NCI-H460 (cell line): ENCODE measurements at places on chromosomes 5 and 9.

GRCh38 chr5:8907168-8907868, 638.6 kb downstream of the SEMA5A start:
- no peak for DNase-seq

DNA sequence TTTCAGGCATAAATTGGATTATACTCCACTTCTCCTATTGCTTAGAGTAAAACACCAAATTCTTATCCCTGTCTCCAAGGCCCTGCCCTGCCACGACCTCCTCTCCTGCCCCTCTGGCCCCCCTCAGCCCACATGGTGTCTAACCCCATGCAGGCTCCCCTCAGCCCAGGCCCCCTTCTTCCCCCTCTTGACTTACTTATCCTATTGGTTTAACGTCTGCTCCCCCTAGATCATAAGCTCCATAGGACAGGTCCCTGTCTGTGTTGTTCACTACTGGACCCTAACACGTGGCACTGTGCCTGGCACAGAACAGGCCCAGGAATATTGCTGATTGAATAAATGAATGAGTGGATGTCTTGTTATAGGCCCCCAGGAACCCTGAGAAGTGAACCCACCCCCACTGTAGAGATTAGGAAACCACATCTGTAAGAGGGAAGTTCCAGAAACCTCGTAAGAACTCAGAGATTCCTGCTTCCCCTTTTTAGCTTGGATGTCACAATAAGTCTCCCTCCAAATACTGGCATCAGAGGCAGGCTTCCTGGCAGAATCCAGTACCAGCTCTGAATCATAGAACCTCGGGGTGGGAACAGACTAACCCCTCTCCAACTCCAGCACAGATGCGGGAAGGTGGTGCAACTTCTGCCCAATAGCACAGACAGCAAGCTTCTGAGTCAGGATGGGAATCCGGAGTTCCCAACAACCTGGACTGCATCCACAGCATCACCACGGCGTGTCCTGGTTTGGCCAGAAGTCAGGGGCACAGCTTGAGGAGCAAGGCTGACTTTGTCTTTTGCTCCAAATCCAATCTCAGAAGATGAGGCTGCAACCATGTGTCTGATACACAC, 31.5 kb downstream of the HRH2 start:
- DNase-seq, result no peak

DNA sequence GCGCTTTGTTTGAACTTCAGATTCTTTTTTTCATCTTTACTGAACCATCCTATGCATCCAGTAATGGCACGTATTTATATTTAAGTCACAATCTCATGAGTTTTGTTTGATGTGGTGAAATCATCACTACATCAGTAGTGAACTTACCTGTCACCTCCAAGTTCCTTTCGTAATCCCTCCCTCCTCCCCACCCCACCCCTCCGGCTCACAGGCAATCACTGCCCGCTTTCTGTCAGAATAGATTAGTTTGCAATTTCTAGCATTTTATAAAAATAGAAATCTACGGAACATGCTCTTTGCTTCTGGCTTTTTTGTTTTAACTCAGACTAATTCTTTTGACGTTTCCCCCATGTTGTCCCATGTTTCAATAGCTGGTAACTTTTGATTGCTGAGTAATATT, 305.4 kb upstream of the IRX4 start:
- DNase-seq, result no peak

DNA sequence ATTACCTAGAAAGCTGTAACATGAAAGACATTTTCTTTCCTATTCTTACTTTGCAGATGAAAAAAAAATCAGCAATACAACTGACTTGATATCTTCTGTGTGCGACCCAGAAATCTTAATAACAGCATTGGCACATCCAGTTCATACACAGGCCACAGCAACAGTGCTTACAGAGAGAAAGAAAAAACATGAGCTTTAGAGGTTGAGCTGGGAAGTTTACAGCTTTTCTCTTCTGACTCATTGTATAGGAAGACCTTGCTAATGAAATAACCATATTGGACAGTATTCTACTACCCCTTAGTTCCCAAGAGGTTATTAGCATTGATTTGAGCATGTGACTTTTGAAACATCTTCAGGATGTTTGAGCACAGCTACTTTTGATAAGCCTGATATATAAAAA, 1033.4 kb upstream of the DMAC1 start:
- no peak for DNase-seq
